Activated naive CD8-positive, alpha-beta T cell treated with anti-CD3 and anti-CD28 coated beads for 36 hours (primary cell): ENCODE measurements at places on chromosomes 5 and 9. TPM values are rescaled to one million over a fixed set of nuclear protein-coding genes. Genes with fewer than 3 reads are reported as not detected.

SLC30A5 gene
- total RNA-seq: 58.2 TPM

BHMT2 gene
- total RNA-seq: not detected

C5orf58 gene
- total RNA-seq: not detected

RAD17 gene
- 28.8 TPM for total RNA-seq

SLC25A2 gene
- 0.21 TPM for total RNA-seq

MED27 gene
- total RNA-seq: 31.3 TPM

KLF9 gene
- 25.4 TPM for total RNA-seq

TRIM14 gene
- 45.2 TPM for total RNA-seq

QRFP gene
- total RNA-seq: not detected

NSG2 gene
- total RNA-seq: not detected

CCDC192 gene
- not detected for total RNA-seq

C5orf34 gene
- 10.1 TPM for total RNA-seq

CREB3 gene
- 23.7 TPM for total RNA-seq

ADAMTSL2 gene
- total RNA-seq: 0.29 TPM

MEGF10 gene
- total RNA-seq: not detected

TOR2A gene
- total RNA-seq: 17.7 TPM

MAP1B gene
- total RNA-seq: 0.27 TPM

WDR38 gene
- total RNA-seq: not detected

DIRAS2 gene
- not detected for total RNA-seq

ZNF608 gene
- total RNA-seq: 0.06 TPM

TSSK1B gene
- not detected for total RNA-seq

GPX3 gene
- total RNA-seq: not detected

SLC1A1 gene
- 0.23 TPM for total RNA-seq

GAPT gene
- total RNA-seq: 0.23 TPM

GDNF gene
- total RNA-seq: not detected

DNAI1 gene
- not detected for total RNA-seq

GBA2 gene
- 22.6 TPM for total RNA-seq

PRLR gene
- not detected for total RNA-seq

CCL27 gene
- total RNA-seq: not detected

ANKRD20A1 gene
- total RNA-seq: not detected

ASS1 gene
- 5.1 TPM for total RNA-seq

SLC6A18 gene
- not detected for total RNA-seq

UBLCP1 gene
- total RNA-seq: 40.4 TPM

NUP214 gene
- 68.2 TPM for total RNA-seq

TRAF1 gene
- 170 TPM for total RNA-seq

DMRT3 gene
- not detected for total RNA-seq

CCDC112 gene
- 1.7 TPM for total RNA-seq

MYOT gene
- total RNA-seq: not detected

GLDC gene
- 0.68 TPM for total RNA-seq

SLC6A7 gene
- total RNA-seq: not detected

HMMR gene
- total RNA-seq: 85.0 TPM

GFPT2 gene
- 0.10 TPM for total RNA-seq

TMEM215 gene
- total RNA-seq: not detected

CDH9 gene
- not detected for total RNA-seq

SAPCD2 gene
- total RNA-seq: 15.4 TPM

JAKMIP2 gene
- 0.58 TPM for total RNA-seq

POU5F2 gene
- 0.27 TPM for total RNA-seq

CDC20B gene
- not detected for total RNA-seq

IFNA13 gene
- total RNA-seq: not detected

CAMK2A gene
- not detected for total RNA-seq

LRRC19 gene
- total RNA-seq: not detected

C5orf22 gene
- 28.8 TPM for total RNA-seq

RETREG1 gene
- total RNA-seq: 25.1 TPM

SYNPO gene
- 0.76 TPM for total RNA-seq

SPATA9 gene
- not detected for total RNA-seq

BBLN gene
- 74.1 TPM for total RNA-seq

EMB gene
- 60.8 TPM for total RNA-seq

PHYHD1 gene
- total RNA-seq: 0.49 TPM

CATSPER3 gene
- total RNA-seq: 0.46 TPM
